ENCODE measurements at places on chromosomes 3 and 15.
A peak's percentile ranks its signal among the peaks of the same experiment; 100 is the strongest.

GRCh38 chr15:72011302-72011942, 106.5 kb downstream of the MYO9A start:
- no peak for DNase-seq

DNA sequence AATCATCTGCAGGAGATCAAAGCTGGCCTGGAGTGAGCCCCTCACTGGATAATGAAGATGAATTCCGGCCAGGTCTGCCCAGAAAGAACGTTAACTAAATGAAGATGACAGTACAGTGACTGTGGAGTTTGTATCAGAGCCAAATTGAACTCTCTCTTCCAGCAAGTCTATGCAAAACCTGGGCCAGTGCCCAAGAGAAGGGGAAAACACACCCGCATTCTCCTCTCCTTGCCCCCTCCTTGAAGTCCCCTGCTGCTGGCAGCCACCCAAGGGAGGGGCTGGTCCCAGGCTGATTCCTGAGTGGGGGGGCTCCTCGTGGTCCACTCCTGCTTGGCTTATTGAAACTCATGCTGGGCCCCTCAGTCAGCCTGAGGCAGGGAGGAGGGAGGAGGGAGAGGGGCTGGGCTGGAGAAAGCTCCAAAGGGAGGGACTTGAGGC, 155.7 kb downstream of the RAB11A start:
- no peak for DNase-seq

DNA sequence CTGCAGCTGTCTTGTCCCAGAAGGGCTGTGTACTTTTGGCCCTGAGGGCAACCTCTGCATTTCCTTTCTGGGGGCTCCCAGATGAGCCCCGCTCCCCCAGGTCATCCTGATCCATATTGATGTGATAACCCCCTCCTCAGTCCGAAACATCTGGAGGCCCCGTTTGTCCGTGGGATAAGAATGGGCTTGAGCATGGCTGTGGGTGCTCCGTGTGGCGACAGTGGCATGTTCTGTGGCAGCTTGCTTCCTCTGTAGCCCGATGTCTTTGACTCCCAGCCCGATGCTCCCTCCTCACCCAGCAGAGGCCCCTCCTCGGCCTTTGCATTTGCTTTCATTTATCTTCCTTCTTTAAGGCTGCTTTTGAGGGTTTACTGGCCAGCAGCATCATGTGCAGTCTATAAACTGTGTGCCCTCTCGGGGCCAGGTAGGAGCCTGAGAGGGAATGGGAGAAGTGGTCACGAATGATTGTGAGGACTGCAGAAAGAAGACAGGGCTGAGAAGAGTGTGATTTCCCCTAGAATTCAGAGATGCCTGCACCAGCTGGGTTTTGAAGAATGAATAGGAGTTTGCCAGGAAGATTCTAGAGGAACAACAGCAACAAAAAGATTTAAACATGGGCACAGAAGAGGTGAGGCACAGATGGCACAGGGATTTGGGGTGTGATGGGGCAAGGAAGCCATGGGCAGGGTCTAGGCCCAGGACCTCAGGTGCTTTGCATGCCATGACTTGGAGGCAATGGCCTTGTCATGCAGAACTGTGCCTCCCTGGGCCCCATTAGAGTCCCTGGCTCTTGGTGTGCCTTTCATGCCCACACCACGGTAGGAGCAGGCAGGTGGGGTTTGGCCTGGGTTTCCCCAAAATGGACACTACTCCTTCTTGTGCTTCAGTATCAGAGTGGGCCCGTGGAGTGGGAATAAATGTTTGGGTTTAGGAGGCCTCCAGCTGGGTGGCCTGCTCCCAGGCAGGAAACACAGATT, 34.2 kb downstream of the APBA2 start:
- no peak for DNase-seq

DNA sequence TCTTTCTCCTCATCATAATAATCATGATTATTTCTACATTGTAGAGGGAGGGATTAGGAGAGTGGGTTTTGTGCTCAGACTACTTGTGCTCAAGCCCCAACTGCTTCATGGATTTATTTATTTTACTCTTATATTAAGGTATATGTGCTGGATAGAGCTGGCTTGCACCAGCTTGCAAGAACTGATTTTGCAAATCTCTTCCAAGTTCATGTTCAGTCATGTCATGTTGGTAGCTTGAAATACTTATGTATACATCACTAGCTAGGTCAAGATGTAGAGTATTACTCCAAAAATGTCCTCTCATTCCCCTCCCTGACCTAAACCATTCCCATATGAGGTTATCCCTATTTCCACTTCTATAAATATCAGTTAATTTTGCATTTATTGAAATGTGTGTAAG, 293.9 kb upstream of the RBMS3 start:
- DNase-seq = no peak

- DNase-seq = no peak
Measured at GRCh38 chr3:57998366-57999283, 9.6 kb upstream of the FLNB start.

DNA sequence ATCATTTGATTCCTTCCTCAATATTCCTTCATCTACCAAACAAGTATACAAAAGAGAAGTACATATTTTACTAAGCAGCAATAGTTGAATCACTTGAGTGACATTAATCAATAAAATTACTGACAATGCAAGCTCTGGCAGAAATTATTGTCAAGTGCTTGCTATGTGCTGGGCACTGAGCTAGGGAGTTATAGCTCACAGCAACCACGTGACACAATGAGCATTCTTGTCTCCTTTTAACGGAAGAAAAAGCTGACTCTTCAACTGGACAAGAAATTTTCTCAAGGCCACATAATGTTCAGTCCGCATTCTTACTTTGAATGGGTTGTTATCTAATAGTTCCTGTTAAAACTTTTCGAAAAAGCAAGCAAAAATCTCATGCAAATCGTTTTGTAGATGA, 500.1 kb downstream of the PYDC2 start:
- DNase-seq = no peak

DNA sequence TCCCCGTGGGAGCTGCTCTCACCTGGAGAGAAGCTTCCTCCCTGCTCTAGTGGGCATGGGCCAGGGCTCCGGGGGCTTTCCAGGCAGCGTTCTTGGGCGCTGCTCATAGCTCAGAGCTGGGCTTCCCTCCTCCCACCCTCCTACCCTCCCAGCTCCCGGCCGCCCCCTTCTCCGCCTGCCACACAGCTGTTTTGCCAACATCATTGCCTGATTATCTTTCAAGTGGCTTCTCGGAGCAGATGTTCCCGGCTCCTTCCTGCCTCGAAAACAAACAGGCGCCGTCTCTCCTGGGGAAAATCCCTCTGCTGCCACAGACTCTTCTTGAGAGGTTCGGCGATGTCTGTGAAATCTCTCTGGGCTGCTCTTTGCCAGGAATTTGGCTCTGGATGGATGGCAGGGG, 195.6 kb downstream of the RPLP1 start:
- peak; percentile 82 for DNase-seq

DNA sequence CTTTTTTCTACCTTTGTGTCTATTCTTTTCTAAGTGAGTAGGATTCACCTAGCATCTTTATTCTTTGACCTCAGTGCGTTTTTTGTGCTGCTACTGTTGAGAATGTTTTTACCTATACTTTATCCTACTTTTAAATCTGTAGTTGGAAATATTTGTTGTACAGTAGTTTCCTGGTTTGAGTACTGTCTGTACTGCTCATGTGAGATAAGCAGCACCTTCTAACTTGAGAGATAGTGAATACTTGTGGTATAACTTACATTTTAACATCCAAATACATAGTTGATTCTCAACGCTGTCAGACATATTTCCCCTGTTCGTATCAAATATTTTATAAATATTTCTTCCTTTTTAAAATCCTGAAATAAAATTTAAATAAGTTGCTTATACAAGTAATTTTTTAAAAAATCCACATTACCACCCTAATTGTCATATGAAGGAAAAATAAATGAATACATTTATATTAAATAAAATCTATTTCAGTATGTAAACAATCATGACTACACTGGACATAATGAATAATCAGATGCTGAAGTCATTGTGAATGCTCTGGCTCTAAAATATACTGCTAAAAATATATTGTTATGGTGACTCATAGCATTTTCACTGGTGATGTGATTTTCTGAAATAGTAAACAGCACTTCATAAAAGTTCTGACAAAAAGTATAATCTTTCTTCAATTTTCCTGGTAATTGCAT, 17.4 kb downstream of the ATP11B start:
- no peak for DNase-seq

DNA sequence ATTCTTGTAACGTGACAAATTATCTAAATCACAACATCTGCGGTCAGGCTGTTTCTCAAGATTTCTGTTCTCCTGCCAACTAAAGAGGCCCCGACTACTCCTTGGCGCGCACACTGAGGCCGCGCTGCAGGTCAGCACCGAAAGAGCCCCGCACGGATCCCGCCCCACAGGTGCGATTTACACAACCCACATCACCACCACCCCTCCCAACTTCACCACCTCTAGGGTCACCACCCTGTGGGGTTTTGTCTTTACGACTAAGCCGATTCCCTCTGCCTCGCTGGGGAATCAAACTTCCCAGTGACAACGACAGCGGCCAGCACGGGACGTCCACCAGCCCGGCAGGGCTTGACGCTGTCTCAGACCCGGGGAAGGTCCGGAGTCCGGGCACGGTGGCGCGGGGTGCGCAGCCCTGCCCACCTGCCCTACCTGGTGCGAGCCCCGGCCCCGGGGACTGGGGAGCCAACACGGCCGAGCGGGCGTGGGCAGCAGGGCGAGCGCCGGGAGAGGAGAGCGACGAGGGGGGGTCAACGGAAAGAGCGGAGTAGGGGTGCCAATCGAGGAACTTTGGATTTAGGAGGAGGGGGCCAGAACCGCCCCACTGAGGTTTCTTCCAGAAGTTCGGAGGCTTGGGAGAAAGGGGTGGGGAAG, 764 bp downstream of the UACA start:
- peak; percentile 71 for DNase-seq

GRCh38 chr3:58299839-58300516, 6.1 kb upstream of the RPP14 start:
- DNase-seq = peak; percentile 13

- DNase-seq = no peak
Measured at GRCh38 chr15:96767703-96768434, 437.4 kb downstream of the NR2F2 start.

GRCh38 chr3:67774676-67775075, 120.3 kb upstream of the SUCLG2 start:
- peak; percentile 35 for DNase-seq

DNA sequence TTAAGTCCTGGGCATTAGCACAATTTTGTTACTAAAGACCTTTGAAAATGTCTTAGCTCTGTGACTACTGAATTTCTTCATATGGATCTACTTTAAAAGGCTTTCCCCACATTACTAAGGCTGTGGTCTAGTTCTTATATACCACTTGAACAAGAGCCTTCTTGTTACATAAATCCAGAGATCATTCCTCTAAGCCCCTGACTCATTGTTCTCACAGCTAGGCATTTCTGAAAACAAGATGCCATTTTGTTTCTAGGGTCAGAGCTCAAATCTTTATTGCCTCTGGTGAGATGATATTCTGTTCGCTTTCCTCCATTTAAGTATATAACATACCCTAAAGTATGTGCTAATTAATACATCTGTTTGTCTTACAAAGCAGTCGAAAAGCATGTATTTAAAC, 29.8 kb upstream of the LPP start:
- DNase-seq = no peak

- no peak for DNase-seq
Measured at GRCh38 chr3:57094575-57094974, 34.1 kb downstream of the SPATA12 start.

- no peak for DNase-seq
Measured at GRCh38 chr3:101638261-101638745, 38.6 kb downstream of the ZBTB11 start.

DNA sequence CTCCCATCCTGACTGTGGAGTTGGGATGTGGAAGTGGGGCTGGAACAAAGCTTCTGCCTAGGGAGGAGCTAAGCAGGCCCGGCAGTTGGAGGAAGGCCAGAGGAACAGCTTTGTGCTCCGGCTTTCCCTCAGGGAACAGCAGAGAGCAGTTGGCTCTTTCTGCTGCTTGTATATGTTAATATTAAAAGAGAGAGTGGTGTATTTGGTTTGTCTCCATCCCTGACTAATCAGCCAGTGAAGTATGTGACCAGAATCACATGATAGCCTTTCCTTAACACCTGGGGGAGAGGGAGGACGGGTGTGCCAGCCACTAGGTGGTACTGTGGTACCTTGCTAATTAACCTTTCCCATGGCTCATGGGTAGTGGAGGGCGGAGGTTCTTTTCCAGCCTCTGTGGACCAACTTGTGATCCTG, 10.0 kb downstream of the EIF2B5 start:
- peak; percentile 80 for DNase-seq

- DNase-seq = no peak
Measured at GRCh38 chr3:98567666-98568270, 25.6 kb downstream of the CPOX start.

DNA sequence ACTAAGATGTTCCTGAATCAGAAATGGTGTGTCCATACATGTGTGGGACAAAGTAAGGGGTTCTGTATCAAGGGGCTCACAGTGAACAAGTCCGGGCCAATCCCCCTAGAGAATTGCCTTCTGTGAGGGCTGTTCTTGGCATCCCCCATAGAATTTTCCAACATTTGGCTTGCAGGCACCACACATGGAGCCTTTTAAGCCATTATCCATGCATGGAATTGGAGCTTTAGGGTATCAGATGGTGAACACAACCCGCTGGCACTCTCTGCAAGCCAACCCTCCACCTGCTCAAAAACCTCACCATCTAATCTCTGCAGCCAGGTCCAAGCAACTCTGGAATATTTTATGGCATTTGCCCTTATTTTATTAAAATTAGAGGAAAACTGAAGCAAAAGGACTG, 278.7 kb downstream of the ERC2 start:
- no peak for DNase-seq

DNA sequence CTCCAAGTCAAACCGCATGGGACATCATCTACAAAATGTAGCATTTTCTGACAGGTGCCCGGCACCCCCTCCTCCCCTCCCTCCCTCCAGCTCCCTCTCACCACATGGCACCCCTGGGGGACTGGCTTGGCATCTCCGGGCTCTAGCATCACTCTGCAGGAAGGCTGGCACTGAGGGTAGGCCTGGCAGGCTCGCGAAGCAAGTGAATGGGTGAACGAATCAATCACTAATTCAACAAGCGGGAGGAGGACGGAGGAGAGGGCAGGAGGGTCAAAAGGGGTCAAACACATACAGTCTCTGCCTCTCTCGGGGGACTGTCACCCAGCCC, 155.7 kb downstream of the NUP210 start:
- no peak for DNase-seq

GRCh38 chr3:100117093-100117492, 2.8 kb upstream of the FILIP1L start:
- DNase-seq = no peak

DNA sequence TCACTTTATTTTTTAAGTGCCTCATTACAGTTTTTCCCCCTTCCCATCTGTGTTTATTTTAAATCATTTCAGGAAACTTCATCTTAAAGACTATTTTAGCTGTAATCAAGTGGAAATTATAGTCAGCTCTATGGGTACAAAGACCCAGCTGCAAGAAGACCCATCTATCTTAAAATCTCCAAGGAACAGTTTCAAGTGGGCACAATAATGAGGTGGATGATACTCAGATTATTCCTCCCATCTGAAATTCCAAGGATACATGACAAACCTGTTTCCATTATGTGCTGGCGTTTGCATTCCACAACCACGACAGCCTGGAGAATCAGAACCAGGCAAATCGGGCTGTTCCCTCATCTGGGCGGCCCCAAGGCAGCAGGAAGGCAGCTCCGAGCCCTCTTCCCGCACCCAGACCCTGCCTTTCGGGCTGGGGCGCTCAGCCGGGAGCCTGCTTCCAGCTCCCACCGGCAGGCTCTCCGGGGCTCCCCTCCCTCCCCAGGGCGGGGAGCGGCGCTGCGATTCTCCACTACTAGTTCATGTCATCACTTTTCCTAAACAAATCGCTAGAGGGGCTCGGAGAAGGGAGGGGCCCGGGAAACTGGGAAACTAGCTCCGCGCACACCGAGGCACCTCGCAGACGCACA, at the start of gene MGLL:
TSS of gene MGLL (minus strand) at position 475 of the 641 bp plus-strand sequence. CDS start at position 278, 197 bp downstream.
- DNase-seq = no peak

Measured in DMS53 (cell line).